Kidney epithelial cell (primary cell): ENCODE measurements at places on chromosomes 6 and 20.

- DNase-seq, result no peak
Observed at GRCh38 chr20:13042458-13042794, 33.7 kb downstream of the SPTLC3 start.

DNA sequence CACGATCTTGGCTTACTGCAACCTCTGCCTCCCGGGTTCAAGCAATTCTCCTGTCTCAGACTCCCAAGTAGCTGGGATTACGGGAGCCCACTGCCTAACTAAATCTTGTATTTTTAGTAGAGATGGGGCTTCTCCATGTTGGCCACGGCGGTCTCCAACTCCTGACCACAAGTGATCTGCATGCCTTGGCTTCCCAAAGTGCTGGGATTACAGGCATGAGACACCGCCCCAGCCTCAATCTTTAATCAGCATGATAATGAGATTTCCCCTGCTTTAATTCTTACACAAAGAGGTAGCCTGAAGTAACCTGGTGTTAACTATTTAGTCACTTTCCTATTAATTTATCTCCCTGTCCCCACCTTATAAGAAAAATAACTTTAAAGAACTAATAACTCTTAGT lies 31.3 kb upstream of the TRDN start:
- DNase-seq, result no peak

DNA sequence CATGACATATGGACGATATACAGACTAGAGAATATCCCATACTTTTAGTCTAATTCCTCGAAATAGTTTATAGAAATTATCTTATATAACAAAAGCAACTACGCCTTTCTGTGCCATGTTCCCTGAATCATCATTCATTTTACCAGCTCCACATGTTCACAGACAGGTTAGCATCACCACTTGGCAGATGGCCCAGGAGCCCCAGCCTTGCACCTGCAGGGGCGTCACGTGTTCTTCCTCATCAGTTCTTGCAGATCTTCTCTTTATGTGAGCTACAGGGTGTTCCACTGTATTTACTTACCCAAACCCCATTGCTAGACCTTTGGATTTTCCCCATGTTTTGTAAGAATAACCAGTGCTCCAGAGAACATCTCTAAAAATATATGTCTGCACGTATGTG lies 12.6 kb upstream of the BNIP5 start:
- DNase-seq, result no peak

GRCh38 chr20:19977373-19977770 lies 39.8 kb upstream of the NAA20 start:
- no peak for DNase-seq

DNA sequence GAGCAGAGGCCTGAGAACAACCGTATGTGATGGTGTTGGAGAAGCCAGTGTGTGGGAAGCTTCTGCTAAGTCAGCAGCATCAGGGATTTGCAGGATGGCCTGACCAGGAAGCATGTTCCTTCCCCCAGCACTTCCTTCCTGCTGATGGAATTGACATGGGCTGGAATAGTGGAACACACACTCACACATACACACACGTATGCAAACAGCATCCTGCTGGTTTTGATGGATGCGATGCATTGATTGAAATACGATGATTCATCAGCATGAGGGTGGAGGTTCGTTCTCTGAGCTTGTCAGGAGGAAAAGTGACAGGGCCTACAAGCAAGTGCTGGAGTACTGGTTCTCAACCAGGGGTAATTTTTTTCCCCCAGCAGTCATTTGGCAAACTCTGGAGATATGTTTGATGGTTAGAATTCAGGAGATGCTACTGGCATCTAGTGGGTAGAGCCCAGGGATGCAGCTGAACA lies 229.1 kb downstream of the NFATC2 start:
- no peak for DNase-seq

DNA sequence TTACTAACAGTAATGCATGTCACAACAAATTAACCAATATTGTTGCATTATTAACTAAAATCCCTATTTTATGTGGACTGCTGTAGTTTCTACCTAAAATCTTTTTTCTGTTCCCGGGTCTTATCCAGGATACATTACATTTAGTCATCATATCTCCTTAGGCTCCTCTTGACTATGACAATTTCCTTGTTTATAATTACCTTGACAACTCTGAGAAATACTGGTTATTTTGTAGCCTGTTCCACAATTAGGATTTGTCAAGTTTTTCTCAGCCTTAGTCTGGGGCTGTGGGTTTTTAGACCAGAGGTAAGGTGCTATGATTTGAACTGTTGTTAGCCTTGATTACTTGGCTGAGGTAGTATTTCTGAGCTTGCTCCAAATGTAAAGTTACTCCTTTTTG lies 3.7 kb downstream of the FBXO5 start:
- no peak for DNase-seq

GRCh38 chr6:1820165-1820564 lies 210.4 kb downstream of the FOXC1 start:
- DNase-seq, result no peak

- DNase-seq, result no peak
Observed at GRCh38 chr20:34472246-34472925, 43.8 kb upstream of the DYNLRB1 start.

GRCh38 chr20:47764154-47764733 lies 21.0 kb downstream of the SULF2 start:
- DNase-seq, result no peak

DNA sequence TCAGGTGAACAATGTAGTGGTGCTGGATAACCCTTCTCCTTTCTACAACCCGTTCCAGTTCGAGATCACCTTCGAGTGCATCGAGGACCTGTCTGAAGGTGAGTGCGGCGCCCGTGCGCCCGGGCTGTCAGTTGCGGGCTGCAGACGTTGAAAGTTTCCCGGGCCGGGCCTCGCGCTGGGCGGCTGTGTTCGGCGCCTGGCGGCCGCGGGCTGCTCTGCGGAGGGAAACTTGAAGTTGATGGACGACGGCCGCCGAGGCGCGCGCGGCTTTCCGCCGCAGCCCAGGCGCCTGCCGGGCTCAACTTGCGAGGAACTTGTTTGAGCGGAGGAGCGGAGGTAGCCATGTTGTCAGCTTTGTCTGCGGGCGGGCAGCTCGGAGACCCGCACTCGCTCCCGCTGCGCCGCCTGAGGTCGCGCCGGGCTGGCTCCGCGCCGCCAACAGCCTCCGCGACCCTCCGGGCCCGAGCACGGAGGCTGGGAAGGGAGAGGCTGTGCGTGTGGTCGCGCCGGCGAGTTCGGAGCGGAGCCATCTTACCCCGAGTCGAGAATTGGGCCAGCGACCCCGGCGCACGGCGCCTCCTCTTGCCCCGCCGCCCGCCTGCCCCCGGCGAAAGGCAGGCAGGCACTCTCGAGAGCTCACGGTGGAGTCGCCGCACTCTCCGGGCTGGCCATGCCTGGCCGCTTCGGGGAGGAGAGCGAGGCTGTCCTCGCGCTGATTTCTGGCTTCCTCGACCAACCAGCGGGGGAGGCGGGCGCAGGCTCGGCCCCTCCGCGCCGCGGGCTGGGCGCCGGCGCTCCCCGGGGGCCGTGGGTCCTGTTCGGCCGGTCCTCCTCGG lies 691 bp downstream of the ASF1A start:
- DNase-seq, result no peak

GRCh38 chr6:139008117-139008516 lies 20.1 kb upstream of the REPS1 start:
- no peak for DNase-seq

GRCh38 chr6:138981416-138981815 lies 6.6 kb downstream of the REPS1 start:
- DNase-seq, result no peak

GRCh38 chr20:5908981-5909380 lies 41.4 kb downstream of the TRMT6 start:
- DNase-seq, result no peak

DNA sequence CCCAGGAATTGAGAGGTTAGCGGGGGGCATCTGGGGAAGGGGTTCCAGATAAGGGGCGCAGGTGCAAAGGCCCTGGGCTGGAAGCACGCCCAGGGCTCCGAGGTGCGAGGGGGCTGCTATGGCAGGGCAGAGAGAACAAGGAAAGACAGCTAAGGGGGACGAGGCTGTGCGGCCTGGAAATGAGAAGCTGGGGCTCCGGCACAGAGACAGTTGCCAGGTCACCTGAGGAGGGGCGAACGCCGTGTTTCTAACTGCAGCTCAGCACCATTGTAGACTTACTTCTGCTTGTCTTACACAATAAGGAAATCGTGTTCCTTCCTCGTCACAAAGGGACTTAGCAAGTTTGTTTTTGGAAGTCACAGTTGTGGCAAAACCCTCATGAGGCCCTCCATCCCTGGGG lies 68.9 kb upstream of the TBXT start:
- DNase-seq, result no peak

GRCh38 chr6:14442242-14442641 lies 324.7 kb downstream of the CD83 start:
- no peak for DNase-seq

GRCh38 chr20:10259166-10259565 lies 40.5 kb downstream of the SNAP25 start:
- DNase-seq, result no peak

DNA sequence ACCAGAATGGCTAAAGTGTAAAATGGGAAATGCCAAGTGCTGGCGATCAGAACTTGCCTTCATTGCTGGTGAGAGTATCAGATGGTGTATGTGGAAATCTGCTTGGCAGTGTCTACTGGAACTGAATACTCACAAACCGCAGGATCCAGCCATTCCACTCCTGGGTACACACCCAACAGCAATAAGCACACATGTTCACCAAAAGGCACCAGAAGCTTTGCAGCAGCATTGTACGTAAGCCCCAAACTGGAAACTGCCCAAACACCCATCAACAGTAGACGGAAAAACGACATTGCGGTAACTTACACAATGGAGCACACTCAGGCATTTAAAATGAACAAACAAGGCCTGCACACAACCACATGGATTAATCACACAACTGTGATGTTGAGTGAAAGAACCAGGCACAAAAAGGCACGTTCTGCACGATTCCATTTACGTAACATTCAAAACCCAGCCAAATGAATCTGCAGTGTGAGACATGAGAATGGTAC lies 37.3 kb upstream of the BPIFA2 start:
- DNase-seq, result no peak

DNA sequence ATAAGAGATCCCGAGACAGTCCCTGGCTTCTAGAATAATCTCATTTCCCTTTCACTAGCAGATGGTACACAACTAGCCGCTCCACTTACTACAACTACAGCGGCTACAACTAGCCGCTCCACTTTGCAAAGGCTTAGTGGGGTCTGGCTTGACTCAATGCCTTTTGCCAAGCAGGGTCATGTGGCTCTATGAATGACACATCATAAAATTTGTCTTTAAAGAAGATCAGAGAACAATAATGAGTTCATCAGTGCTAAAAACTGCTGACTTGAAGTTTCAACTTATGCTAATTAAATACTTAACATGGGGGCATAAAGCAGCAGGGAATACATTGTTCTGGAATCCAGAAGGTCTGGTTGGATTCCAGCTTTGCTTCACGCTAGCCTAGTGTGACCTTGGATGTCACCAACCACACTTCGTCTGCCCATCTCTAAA lies 2.0 kb upstream of the MICAL1 start:
- DNase-seq, result no peak

- DNase-seq, result no peak
Observed at GRCh38 chr6:150177259-150177951, 34.6 kb downstream of the PPP1R14C start.

DNA sequence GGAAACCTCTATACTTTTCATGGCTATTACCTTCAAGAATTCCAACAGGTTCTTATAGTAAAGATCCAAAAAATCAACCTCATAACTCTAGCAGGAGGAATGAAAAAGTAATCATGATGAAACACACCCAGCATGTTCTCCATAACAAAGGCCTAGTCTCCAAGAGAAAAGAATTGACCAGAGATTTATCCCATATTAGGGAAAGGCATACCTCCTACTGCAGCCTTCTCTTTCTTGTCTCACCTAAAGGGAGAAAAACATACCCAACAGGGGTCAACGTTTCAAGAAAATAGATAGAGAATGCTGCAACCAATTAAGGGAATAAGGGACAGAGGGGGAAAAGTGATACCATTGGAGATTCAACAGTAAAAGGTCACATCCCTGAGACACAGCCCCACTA lies 262.5 kb downstream of the FRK start:
- no peak for DNase-seq

DNA sequence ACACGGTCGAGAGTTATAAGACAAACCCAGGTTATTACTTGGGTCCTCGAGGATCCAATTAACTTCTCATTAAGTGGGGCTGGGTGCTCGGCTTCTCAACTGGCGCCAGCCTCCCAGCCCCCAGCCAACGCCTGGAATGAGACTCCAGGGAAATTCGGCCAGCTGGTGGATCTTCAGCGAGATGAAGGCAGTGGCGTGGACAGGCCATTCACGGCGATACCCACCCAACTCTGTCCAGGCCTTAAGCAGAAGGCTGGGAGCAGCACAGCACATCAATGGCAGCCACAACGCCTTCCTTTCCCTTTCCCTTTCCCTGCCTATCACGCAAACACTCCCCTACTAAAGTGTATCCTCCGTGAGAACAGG lies 868 bp downstream of the METTL24 start:
- no peak for DNase-seq

- no peak for DNase-seq
Observed at GRCh38 chr6:39610221-39610620, 115.0 kb downstream of the KIF6 start.

- no peak for DNase-seq
Observed at GRCh38 chr6:19818805-19819204, 18.4 kb upstream of the ID4 start.

DNA sequence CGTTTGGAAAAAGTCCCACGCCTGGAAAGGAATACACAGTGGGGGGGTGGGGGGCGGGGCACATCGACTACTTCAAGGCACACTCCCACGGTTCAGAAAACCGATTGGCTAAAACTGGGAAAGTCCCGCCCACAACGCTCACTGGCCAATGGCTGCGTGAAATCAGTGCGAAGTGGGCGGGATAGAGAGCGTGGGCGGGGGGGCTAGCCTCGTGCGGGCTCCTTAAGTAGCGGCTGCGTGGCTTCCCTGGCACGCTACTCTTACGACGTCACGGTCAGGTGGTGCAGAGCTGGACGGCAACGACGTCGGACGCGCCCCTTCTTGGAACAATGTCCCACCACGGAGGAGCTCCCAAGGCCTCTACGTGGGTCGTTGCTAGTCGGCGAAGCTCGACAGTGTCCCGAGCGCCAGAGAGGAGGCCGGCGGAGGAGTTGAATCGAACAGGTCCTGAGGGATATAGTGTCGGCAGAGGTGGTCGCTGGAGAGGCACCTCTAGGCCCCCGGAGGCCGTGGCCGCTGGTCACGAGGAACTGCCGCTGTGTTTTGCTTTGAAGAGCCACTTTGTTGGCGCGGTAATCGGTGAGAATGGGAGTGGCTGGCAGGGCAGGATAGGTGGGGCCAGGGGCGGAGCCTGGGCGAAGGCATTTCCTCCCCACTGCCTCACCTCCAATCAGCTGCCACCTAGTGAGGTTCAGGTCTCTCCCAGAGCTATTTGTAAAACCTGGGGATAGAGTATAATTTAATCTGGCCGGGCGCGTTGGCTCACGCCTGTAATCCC lies at the start of gene DDX43:
DDX43 (plus strand) TSS at position 252 of the 778 bp plus-strand sequence; CDS start at position 330, 78 bp downstream.
- DNase-seq, result no peak

GRCh38 chr6:70421509-70421908 lies 8.2 kb downstream of the FAM135A start:
- DNase-seq, result no peak

DNA sequence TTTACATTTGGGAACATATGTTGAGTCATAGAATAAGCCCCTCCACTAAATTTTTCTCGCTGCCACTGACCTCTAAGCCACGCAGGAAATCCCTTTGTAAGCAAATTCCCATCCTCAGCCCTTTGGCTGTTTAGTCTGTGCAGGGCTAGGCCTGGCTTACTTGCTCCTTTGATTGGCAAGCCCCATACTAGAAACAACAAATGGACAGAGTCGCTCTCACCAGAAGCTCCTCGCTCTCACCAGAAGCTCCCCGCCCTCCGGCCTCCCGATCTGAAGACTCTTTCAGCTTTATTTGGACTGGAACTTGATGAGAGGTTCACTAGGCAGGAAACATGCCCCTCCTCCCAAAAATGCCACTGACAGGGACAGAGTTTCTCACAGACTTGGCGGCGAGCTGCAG lies 149.2 kb upstream of the EXOC2 start:
- no peak for DNase-seq
